NCI-H1092 (cell line): ENCODE measurements at places on chromosomes 5 and 9.

DNA sequence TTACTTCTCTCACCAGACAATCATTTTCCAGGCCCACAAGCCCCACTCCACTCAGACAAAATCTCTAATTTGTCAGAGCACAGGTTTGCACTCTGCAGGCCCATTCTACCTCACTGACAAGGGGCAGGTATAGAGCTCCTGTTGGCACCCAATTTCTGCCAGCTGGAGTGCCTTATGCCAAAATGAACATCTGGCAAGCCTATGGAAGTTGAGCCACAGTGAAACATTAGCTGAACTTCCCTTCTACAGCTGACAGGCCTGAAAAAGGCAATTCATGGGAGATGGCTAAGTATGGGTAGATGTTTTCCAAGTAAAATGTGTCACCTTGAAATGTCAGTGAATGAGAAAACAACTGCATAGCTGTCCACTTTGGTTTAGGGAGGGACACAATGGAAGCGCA, 87.0 kb downstream of the SPOCK1 start:
- DNase-seq: no peak

DNA sequence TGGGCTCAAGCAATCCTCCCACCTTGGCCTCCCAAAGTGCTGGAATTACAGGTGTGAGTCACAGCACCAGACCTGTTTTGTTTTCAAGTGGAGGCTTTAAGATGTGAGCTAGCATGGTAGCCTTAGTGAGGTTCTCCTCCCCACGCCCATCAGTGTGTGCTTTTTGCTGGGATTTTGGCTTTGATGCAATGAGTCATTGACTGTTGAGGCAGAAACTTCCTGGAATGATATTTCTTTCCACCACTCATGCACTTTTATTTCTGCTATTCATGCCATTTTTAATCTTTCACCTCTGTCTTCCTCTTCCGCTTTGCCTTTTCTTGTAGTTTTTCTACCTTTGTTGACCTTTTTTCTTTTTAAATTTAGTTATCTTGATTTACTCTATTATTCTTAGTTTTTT, 4.2 kb upstream of the NFIL3 start:
- DNase-seq: no peak

DNA sequence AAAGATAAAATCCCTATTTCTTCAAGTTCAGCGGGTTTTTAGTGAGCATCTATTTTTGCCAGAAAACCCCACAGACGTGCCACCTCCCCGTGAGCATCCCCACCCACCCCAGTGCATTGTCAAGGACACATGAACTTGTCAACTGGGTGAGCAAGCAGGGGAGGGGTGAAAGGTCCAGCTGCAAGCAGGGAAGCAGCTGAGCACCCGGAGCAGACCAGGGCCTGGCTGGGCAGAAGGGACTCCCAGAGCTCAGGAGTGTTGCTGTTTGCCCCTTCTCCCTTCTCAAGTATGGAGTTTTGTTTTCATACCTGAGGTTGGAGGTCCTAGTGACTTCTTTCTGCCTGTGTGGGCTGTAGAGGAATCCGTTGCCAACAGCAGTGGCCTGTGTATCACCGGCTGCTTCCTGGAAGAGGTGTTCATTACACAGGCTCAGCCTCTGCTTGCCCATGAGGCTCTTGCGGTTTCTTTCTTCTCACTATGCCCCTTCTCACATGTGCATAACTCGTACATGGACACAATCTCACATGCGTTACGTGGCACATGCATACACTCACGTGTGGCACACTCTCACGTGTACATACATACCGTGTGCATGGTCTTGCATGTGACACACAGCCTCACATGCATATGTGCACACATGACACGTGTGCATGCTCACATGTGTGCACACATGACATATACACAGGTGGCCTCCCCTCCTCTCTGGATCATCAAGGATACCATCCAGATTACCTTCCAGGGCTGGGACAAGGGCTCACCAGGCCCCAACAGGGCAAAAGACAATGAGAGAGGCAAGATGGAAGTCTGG, 126.7 kb downstream of the MVB12B start:
- DNase-seq: no peak

- DNase-seq: no peak
These were observed 30.5 kb upstream of the UBAP2 start for GRCh38 chr9:34079181-34079580.

DNA sequence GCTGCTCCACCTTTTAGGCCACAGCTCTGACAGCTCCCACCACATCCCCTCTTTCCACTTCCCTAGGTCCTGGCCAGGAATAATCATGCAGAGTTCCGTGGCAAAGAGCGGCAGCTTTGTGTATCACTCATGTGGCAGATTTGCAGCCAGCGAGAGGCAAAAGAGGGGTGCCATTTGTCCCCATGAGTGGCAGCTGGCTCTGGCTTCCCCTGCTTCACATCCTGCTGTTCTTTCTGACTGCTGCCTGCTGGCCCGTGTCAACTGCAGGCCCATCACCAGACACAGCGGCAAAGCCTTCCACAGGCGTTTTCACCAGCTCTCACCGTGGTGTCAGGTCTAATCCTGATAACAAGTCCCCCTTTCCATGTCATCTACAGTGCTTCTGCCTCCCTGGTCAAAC, 430.6 kb upstream of the DAP start:
- DNase-seq: no peak

DNA sequence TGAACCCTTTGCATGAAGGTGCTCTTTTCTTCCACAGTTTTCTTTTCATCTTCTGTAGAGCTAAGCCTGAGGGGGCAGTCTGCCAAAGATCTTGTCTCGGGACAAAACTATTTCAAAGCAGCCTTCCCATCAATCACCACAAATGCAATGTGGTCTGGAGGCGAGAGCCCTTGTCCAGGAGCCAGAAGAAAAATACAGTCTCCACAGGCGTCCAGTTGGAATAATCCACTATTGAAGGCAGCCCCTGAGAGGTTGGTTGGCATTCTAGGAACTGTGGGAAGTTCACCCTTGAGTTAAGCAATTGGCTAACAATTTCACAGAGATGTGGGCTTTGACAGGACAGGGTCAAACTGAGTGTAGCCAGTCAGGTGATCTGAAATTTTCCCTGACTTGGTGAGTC, 72.0 kb downstream of the SEMA6A start:
- no peak for DNase-seq

DNA sequence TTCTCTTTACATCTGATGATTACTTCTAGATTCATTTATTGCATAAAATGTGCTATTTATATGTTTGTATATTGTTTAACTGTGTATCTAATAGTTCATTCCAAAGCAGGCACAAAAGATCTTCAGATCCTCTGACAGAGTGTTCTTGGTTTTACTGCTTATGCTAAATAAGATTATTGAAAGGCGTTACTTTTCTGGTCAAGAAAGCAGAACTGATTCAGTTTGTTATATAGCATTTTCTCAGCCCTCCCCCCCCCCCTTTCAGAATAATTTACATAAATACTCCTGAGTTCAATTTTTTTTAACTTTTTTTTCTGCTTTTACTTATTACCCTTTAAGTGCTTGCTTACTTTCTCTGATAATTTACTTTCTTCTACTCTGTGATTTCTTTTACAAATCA, 15.4 kb downstream of the CDC42SE2 start:
- DNase-seq: no peak

- DNase-seq: peak; percentile 8
These were observed 26.2 kb downstream of the TRIM32 start for GRCh38 chr9:116713271-116713670.

- DNase-seq: no peak
These were observed 78.4 kb downstream of the RXRA start for GRCh38 chr9:134404376-134405358.

DNA sequence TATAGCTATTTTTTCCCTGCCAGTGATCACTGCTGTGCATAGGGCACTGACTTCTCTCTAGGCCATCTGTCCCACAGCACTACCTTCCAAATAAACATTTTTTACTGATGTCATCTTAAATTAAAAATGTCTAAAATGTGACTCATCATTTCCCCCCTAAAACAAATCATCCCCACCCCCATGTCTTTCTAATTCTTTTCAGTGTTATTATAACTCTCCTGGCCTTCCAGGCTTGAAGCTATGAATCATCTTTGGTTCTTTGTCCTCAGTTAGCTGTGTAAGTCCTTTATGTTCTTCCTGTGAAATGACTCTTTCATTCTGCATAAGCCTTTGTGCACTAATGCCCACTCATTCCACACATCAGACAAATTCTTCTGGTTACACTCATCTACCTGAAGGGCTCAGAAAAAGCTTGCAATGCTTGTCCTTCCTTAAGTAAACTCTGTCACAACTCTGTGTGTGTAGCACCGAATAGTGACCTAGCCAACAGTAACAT, 78.1 kb downstream of the CFAP95 start:
- no peak for DNase-seq

DNA sequence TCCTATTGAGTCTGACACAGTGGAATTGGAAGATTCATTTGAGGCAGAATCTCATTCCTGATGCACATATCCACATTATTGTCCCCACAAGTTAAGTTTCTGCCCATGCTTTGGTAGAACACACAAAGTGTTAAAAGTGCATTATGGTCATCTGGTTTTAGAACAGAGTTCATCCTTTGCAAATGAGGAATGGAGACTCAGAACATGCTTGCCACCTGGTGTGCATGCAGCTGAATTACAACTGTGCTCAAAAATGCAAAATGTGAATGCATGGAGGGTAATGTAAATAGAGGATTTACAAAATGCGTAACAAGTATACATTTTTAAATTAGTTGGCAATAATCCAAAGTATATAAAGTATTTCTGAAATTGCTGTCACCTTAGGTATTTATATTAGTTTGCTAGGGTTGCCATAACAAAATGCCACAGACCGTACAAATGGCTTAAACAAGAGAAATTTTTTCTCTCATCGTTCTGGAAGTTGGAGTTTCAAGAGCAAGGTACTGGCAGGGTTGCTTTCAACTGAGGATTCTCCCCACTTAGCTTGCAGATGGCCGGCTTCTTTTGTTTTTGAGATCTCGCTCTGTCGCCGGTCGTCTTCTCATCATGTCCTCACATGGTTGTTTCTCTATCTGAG, 671.1 kb downstream of the TAF11L14 start:
- DNase-seq: no peak

- DNase-seq: no peak
These were observed 919.0 kb downstream of the TAF11L14 start for GRCh38 chr5:18553269-18553668.

DNA sequence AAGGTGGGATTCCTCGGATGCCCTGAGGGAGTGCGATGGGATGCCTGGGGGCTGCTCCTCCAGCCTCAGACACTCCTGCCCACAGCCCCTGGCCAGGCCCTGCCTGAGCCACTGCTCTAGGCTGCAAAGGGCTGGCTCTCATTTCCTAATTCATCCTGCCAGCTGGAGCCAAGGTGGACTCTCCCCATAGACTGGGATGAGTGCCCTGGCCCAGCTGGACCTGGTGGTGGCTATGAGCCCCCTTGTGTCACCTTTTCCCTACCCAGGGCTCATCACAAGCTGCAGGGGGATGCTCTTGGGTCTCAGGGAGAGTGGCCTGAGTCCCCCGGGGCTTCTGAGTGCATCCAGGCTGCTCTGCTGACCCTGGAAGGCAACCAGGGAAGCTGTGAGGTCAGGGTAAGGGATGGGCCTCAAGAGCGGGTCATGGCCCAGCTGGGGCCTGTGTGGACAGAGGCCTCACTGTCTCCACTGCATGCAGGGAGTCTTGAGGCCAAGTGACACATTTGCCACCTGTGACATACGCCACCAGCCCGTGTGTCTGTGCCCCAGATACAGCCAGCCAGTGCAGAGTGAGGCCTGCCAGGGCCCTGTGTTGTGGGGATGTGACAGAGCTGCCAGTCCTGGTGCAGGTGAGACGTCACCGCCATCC, 102.7 kb upstream of the IER5L start:
- DNase-seq: no peak

DNA sequence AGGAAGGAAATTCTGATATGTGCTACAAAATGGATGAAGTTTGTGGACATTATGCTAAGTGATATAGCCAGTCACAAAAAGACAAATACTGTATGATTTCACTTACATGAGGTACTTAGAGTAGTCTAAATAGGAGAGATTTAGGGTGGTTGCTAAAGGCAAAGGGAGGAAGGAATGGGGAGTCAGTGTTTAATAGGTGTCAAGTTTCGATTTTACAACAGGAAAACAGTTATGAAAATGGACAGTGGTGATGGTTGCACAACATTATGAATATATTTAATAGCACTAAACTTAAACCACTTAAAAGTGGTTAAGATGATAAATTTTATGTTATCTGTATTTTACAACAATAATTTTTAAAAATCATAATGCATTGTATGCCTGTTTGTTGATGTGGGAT, 40.4 kb upstream of the ECM2 start:
- no peak for DNase-seq

GRCh38 chr5:127886-128285, 35.9 kb downstream of the PLEKHG4B start:
- DNase-seq: no peak

- no peak for DNase-seq
These were observed 439.1 kb downstream of the DMAC1 start for GRCh38 chr9:7360513-7360912.

- DNase-seq: peak; percentile 50
These were observed 24.5 kb downstream of the CAVIN4 start for GRCh38 chr9:100602342-100602801.

DNA sequence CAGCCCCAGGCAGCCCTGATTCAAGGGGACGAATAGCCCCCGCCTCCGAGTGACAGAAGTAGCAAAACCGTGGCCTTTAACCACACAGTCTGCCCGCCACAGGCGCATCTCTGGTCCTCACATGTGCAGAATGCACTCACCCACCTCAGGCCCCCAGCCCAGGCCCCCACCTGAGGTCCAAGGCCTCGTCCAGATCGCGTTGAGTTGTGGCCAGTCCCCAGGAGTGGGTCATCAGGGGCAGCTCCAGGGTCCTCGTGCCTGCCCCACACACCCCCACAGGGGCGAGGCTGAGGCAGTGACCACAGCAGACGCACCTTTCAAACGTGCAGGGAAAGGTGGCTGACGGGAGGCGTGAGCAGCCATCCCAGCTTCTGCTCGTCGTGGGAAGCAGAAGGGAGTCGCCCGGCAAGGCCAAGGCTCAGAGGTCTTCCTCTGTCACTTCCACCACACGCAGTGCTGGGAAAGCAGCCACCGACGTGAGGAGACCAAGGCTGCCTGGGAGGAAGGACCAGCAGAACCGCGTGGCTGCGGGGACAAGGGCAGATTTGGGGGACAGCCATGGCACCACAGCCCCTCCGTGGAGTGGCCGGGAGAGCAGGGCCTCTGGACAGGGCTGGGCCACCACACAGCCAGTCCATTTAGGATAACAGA, 77.8 kb upstream of the OTULINL start:
- no peak for DNase-seq

- DNase-seq: no peak
These were observed 16.8 kb upstream of the DAB2IP start for GRCh38 chr9:121634329-121635261.
